Cardiac septum (tissue), 1 donor: ENCODE measurements at places on chromosomes 6 and 20. TPM values are rescaled to one million over a fixed set of nuclear protein-coding genes. Genes with fewer than 3 reads are reported as not detected.
A peak's percentile ranks its signal among the peaks of the same experiment; 100 is the strongest.

LY6G6F gene
- total RNA-seq, result not detected

MMP24 gene
- total RNA-seq, result 0.40 TPM

- DNase-seq, result no peak
Observed at GRCh38 chr6:29758761-29759160, 35.5 kb downstream of the HLA-F start.

- no peak for DNase-seq
Observed at GRCh38 chr6:96856856-96857255, 19.6 kb upstream of the GPR63 start.

GRCh38 chr6:971981-972640, 279.2 kb upstream of the EXOC2 start:
- no peak for DNase-seq

DNA sequence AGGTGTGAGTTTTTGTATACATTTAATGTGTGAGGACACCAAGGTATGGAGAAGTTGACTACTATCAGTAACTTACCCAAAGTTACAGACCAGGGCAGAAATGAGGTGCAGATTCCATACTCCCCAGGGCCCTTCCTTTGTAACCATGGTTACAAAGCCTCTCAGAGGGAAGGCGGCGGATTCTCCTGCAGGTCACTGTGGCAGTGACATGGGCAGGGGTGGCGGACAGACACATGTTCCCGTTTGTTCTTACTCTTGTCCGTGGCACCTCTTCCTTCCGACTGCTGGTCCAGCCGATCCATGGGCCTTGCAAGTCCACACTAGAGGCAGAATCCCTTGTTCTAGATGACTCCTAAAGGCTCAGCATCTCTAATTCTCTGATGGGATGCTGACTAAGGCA, 43.0 kb downstream of the PDYN start:
- peak; percentile 29 for DNase-seq

DNA sequence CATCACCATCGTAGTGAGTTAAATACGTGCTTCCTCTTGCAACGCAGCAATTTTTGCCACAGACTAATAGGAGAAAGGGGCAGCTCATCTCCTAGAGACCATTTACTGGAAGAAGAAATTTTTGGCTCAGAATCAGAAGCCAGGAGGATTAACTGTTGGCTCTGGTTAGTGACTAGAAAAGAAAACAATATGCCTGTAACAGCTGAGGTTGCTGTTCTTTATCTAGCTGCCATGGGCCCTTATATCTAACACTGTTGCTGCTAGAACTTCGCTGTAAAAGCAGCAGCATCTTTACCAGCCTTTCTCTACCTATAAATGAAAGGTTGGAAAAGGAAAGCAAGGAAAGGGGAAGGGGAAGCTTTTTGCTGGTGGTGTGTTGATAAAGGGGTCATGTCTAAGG, 65.9 kb downstream of the FAM135A start:
- no peak for DNase-seq
